ENCODE measurements at places on chromosomes 7 and 10.

GRCh38 chr7:122010116-122010515 is 133.9 kb downstream of the AASS start:
- DNase-seq: no peak

GRCh38 chr7:36348256-36348655 is 41.4 kb upstream of the ANLN start:
- no peak for DNase-seq

- no peak for DNase-seq
Observed at GRCh38 chr10:118968482-118968881, 61.0 kb upstream of the NANOS1 start.

DNA sequence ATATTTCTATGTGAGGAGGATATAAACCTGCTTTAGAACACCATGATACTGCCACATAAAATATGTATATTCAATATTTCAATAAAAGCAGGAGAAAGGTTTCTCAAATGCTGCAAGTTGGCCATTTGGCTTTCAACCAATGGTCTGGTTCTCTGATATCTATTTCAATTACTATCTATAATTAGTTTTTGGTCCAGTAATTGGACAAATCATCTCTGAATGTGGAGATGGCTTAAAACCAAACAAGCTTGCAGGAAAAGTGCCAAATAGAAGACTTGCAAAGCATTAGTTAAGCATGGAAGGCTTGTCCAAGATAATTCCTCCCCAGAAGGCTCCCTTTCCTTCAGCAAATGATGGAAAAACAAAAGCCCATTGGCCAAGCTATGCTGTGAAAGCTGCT is 140.1 kb downstream of the CPEB3 start:
- DNase-seq: no peak
